Activated naive CD8-positive, alpha-beta T cell treated with anti-CD3 and anti-CD28 coated beads, Interleukin-2, amount 10 ng/mL, durations not matched to agents 7 days and 5 days (primary cell): ENCODE measurements at places on chromosomes 11 and 22. TPM values are rescaled to one million over a fixed set of nuclear protein-coding genes. Genes with fewer than 3 reads are reported as not detected.

DNA sequence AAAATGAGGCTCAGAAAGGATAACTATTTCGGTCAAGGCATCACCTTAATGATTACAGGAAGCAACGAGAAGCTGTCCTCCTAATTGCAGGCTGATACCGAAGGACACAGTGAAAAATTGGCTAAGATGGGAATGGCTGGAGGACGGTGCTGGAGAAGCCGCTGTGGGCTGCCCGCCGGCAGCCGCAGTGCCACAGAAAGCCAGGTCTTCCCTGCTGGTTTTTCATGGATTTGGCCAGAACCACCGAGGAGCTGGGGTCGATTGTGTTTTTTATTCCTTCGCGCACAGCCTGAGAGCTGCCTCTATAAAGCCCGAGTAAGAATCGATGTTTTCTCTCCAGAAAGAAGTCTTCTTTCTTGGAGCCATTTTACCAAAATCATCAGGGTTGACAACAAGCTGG lies 1484.2 kb downstream of the BRD1 start:
- no peak for DNase-seq
- no peaks in the 10 kb centered on the region for H3K4me1 ChIP-seq
- H3K27ac ChIP-seq = no peak overlapping the region
- no peak overlapping the region for H3K4me3 ChIP-seq

GVQW3 gene
- 4.5 TPM for total RNA-seq

TRIM6 gene
- 2.7 TPM for total RNA-seq

- H3K36me3 ChIP-seq = no peaks in the 10 kb centered on the region
- DNase-seq = no peak
- H3K27me3 ChIP-seq = peaks cover 31% of the 10 kb centered on the region
- no peak overlapping the region for H3K27ac ChIP-seq
Measured at GRCh38 chr11:100682247-100682969, 4.7 kb upstream of the ARHGAP42 start.

DNA sequence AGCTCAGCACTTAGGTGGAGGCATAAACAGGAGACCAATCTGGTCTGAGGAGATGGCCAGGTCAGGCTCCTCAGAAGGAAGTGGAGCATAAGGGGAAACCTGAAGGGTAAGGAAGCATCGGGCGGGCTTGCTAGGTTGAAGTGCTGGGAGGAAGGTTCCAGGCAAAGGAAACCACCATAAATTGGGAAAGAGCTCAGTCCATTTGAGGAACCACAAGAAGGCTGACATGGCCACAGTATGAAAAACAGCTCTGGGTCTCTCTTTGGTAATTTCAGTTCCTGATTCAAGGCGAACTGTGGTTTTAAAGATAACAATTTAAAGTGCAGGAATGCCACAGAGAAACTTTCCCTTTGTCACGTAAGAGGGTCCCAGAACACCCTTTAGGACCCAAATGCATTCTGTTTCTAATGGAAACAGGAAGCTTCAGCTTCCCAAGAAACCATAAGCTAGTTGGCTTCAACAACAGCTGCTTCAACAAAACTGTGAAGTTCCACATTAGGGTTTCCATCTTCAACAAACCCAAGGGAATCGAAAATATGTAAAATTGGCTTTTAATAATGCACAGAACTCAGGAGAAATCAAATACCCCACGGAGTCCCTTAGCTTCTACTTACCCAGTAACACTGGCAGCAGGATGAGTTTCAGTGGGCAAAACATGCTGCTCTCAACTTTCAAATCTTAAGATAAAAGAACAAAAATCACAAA lies 10.4 kb downstream of the JAML start:
- DNase-seq = no peak
- H3K4me3 ChIP-seq = peak overlapping the region; percentile 82
- no peaks in the 10 kb centered on the region for H3K27me3 ChIP-seq
- peaks cover 78% of the 10 kb centered on the region for H3K4me1 ChIP-seq

- peaks cover 51% of the 10 kb centered on the region for H3K4me1 ChIP-seq
- H3K27me3 ChIP-seq = no peaks in the 10 kb centered on the region
- H3K27ac ChIP-seq = peak overlapping the region; percentile 97
- no peak for DNase-seq
- H3K36me3 ChIP-seq = peaks cover 58% of the 10 kb centered on the region
- H3K4me3 ChIP-seq = peak overlapping the region; percentile 99
Measured at GRCh38 chr22:28798810-28799605, 1.4 kb downstream of the XBP1 start.

DNA sequence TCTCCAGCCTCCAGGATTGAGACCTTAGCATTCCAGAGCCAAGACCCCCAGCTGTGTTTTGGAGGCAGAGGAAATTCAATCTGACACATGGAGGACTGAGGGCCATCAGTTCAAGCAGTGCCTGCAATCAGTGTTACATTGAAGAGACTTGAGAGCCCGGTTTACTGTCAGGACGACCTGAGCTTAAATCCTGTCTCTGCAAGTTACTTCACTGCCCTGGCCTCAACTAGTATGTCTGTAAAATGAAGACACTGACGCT lies 35.1 kb downstream of the TRIM29 start:
- H3K4me3 ChIP-seq = no peak overlapping the region
- H3K27ac ChIP-seq = no peak overlapping the region
- no peak for DNase-seq
- H3K36me3 ChIP-seq = no peaks in the 10 kb centered on the region
- H3K27me3 ChIP-seq = peaks cover 6% of the 10 kb centered on the region

GRCh38 chr11:102046841-102047240 lies 396 bp upstream of the CFAP300 start:
- H3K27ac ChIP-seq = no peak overlapping the region
- H3K27me3 ChIP-seq = peaks cover 39% of the 10 kb centered on the region
- H3K4me3 ChIP-seq = peak overlapping the region; percentile 66
- H3K36me3 ChIP-seq = no peaks in the 10 kb centered on the region
- DNase-seq = no peak

C11orf71 gene
- total RNA-seq = 11.0 TPM

DNA sequence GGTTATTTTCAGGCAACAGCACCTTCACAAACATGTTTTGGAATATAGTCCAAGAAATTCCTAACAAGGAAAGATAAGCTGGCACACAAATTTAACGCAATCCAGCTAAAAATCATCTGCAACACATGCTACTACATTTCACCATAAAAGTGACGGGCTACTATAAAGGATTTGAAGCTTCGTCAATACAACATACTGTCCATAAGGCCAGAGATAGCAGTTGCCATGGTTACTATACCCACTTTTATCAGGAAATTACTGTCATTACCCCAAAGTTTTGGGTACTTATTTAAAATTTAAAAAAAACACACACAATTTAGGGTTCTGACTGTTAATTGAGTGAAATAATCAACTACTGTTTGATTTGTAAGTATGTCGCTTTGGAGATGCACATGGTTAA lies 6.9 kb downstream of the PHF21A start:
- no peak overlapping the region for H3K27ac ChIP-seq
- no peak overlapping the region for H3K4me3 ChIP-seq
- H3K4me1 ChIP-seq = peaks cover 38% of the 10 kb centered on the region
- DNase-seq = no peak
- no peaks in the 10 kb centered on the region for H3K27me3 ChIP-seq
- peaks cover 7% of the 10 kb centered on the region for H3K36me3 ChIP-seq

DNA sequence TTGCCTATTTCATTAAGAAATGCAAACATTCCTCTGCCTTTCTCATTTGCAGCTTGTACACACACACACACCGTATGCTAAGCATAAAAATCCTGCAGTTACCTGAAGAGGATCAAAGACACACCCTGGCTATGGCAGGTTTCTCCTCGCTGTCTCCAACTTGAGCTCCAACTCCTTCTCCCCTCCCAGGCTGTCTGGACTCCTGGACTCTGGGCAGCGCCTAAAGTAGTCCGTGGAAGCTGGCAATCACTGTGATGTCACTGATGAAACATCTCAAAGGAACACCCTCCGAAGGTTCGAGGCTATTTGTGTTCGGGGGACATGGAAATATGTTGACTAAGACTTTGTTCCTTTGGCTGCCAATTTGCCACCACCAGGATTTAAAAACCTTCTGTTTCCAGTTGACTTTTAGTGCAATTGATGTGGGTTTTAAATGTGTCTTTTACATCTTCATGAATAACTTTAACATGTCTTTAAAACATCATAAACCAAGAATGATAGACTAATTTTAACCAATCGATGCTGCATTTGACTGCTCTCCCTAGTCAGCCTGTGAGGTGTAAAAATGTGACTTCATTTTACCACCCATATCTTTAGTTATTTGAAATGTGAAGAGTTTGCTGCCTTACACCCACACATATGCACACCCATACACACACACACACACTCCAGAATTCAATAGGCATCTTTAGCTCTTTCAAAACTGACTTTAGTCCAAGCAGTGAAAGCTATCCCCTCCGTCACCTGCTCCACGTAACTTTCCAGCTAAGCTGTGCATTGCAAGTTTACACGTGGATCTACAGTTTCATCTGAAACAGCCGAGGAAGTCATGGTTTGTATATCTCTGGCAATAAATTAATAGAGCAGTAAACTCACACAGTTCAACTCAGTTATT lies at the start of gene SLN:
Gene SLN (minus strand): TSS at position 196 of the 895 bp plus-strand sequence.
- H3K27ac ChIP-seq = no peak within 1 kb of the TSS
- no peak within 1 kb of the TSS for H3K4me3 ChIP-seq
- H3K27me3 ChIP-seq = peaks cover 10% of the 10 kb centered on the region
- DNase-seq = no peak

DNA sequence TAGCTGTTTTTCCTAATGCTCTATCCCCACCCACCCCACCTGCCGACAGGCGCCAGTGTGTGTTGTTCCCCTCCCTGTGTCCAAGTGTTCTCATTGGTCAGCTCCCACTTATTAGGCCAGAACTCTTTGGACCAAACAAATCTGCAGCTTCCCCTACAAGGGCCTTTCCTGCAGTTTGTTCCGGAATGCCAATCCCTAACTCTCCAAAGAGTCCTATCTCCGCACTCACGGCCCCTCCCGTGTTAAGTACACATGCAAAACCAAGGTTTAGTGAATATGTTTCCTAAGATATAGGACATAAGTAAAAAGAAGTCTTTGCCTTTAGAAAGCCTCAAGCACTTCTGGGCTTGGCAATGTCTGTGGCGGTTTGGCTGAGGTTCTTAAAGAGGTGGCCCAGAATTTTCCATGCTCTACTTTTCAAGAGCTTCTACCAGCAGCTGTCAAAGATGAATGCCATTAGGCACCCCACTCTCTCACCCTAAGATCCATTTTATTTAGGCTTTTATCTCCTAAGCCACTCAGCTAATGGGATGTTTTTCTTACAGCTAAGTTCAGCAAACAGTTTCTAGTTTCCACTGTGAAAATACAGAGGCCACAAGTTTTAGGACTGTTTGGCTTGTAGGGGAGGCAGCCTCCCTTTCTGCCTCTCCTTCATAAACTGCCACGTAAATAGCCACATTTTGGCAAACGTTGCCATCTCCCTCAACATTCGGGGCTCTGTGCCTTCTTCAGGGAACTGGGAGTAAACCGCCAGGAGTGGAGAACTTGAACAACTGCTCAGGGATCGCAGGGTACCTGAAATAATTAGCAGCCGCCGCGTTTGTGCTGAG lies 1.6 kb downstream of the CD59 start:
- H3K4me1 ChIP-seq = peaks cover 27% of the 10 kb centered on the region
- H3K36me3 ChIP-seq = peaks cover 10% of the 10 kb centered on the region
- H3K27me3 ChIP-seq = peaks cover 9% of the 10 kb centered on the region
- peak overlapping the region; percentile 81 for H3K27ac ChIP-seq
- H3K4me3 ChIP-seq = peak overlapping the region; percentile 89

GRCh38 chr11:2319791-2320472 lies 18.1 kb downstream of the TSPAN32 start:
- peaks cover 10% of the 10 kb centered on the region for H3K27me3 ChIP-seq
- no peak overlapping the region for H3K27ac ChIP-seq
- DNase-seq = no peak
- H3K4me3 ChIP-seq = no peak overlapping the region

- H3K36me3 ChIP-seq = peaks cover 15% of the 10 kb centered on the region
- H3K4me3 ChIP-seq = peak overlapping the region; percentile 92
- peaks cover 50% of the 10 kb centered on the region for H3K4me1 ChIP-seq
- peak overlapping the region; percentile 99 for H3K27ac ChIP-seq
Measured at GRCh38 chr11:18321578-18321968, 367 bp downstream of the HPS5 start.

DNA sequence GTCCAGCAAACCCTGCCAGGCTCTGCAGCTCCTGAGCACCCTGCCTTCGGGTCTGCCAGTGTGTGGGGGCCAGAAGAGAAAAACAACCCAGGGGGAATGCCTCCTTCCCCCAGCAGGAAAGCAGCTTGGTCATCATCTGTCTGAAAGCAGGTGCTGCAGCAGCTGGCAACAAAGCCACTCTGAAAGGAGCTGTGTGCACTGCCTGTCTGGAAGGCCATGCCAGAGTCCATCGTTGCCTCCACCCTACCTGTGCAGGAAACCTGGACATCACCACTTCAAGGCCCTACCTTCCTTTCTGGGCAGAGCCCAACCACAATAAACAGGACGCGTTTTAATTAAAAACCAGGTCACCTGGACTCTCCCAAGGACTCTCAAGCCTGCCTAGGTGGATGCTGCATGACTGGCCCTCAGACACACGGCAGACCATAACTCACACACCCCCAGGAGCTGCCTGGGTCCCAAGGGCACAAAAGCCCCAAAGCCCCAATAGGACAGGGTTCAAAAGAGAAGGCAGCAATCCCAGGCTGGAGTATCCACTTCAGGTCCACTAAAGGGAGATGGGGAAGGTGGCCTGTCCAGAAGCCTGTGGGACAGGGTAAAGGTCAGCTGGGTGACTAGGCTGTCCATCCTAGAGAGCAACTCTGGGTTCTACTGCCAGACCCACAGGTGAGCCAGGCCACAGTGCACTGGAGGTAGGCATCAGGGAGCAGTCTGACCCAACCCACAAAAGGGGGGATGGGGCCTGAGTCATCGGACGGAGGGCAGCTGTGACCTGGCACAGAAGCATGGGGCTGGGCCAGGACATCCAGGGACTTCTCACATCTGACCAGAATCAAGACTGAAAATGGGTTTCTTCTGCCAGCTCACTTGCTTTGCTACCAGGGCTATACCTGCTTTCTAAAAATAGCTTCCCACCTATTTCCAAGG lies 6.1 kb downstream of the GNB1L start:
- DNase-seq = no peak
- H3K27ac ChIP-seq = peak overlapping the region; percentile 6
- no peak overlapping the region for H3K4me3 ChIP-seq
- H3K36me3 ChIP-seq = peaks cover 19% of the 10 kb centered on the region
- no peaks in the 10 kb centered on the region for H3K27me3 ChIP-seq

GRCh38 chr11:79285756-79286155 lies 155.1 kb downstream of the TENM4 start:
- DNase-seq = no peak
- H3K4me1 ChIP-seq = no peaks in the 10 kb centered on the region

DNA sequence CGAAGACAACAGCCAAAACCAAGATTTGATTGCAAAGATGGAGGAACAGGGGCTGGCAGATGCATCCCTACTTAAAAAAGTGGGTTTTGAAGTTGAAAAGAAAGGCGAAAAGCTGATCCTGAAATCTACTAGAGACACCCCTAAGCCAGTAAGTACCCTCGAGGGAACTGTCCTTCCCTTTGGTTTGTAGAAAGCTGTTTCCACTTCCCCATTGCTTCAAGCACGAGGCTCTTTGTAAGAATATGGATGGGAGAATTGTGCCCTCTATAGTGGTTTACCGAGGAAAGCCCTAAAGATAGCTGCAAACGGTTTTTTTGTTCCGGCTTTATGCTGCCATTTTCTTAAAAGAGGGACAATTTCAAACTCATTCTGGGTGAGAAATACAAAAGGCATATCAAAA lies 133.9 kb downstream of the WNT7B start:
- H3K36me3 ChIP-seq = peaks cover 13% of the 10 kb centered on the region
- H3K27me3 ChIP-seq = no peaks in the 10 kb centered on the region
- DNase-seq = no peak
- H3K27ac ChIP-seq = no peak overlapping the region
- H3K4me3 ChIP-seq = no peak overlapping the region

FOLR2 gene
- total RNA-seq = not detected

SRPRA gene
- 110 TPM for total RNA-seq

CATSPERZ gene
- not detected for total RNA-seq
